ENCODE measurements at places on chromosomes 13 and 19. TPM values are rescaled to one million over a fixed set of nuclear protein-coding genes. Genes with fewer than 3 reads are reported as not detected.

GRCh38 chr13:99564386-99564785 is 63.1 kb downstream of the TM9SF2 start:
- no peak for DNase-seq

- no peak for DNase-seq
These were observed 59.6 kb downstream of the WDFY2 start for GRCh38 chr13:51643882-51644281.

GRCh38 chr19:29568036-29569025 is 37.8 kb upstream of the POP4 start:
- DNase-seq: no peak

DNA sequence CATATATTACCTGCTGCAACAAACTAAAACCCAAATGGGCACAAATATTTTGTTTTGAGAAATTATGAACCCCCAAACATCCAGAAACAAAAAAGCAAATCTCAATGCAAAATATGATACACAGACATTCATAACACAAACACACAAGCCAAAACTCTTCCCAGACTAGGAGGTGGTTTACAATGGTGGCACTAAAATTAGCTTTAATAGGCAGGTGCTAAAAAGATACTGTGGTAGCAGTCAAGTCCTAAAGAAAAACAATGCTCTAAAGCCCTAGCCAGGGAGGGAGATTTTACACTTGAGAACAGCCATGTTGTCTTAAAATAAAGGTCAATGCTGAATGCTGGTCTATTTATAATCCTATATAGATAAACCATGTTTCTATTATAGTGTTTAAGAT is 65.0 kb downstream of the DOCK9 start:
- DNase-seq: no peak

GRCh38 chr13:57073983-57074382 is 66.7 kb upstream of the PRR20A start:
- DNase-seq: no peak

DNA sequence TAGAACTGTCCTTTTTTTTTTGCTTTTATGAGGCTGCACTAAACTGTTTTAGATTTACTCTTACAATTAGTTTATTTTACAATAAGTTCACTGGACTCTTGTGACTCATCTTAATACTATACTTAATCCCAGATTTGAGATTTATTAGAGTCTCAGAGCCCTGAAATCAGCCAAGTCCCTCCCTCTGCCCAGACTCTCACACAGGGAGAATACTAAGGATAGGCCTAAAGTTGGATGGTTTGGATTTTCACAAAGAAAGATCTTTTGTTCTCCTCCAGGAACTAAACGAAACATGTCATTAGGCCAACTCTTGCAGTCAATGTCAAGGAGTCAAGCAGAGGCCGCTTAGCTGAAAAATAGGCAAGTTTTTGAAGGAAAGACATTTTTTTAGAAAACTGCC is 42.7 kb upstream of the MIR17HG start:
- DNase-seq: no peak

GRCh38 chr13:44257796-44258195 is 115.8 kb upstream of the SERP2 start:
- DNase-seq: no peak

Gene ZNF418
- 4.2 TPM for total RNA-seq

Gene IGSF23
- total RNA-seq: not detected
